Midbrain (tissue), 1 donor: ENCODE measurements at places on chromosomes 5 and 9.
A peak's percentile ranks its signal among the peaks of the same experiment; 100 is the strongest.

DNA sequence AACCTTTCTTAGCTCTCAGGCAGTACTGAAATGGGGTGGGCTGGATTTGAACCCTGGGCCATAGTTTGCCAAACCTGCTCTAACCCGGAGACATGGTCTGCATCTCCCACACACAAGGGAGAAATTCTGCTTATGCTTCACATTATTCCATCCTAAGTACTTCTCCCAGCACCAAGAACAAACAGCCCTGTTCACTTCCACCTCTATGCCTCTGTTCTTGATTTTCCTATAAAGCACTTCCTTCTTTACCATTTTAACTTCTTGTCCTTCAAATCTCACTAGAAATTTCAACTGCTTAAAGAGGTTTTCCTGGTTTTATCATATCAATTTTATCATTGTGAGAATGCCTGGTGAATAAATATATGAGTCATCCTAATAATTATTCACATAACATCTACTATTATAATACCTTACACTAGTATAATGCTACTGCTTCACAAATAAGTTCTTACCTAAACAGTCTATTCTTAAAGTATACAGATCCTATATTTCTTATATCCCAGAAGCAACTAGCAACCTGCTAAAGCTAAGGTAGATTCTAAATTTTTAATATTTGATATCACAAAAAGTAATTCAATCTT is 12.7 kb downstream of the FEM1C start:
- no peak for DNase-seq

DNA sequence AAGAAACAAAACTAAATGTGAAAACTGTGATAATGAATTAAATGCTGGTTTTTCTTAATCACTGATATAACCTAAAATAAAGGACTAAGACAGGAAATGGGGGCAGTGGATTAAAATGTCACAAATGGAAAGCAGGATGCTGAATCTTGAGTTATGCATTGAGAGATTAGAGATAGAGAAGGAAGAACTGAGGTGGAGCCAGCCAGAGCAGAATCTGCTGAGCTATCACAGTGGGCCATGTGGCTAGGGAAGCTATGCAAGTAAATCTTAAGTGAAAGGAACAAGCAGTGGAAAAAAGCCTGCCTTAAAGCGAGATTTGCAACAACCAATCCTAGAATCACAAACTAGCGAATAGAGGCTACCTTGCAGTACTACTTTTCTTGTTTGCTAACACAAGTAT is 188.5 kb upstream of the RASA1 start:
- DNase-seq: peak; percentile 3

- DNase-seq: no peak
Observed at GRCh38 chr5:78799266-78800017, 150.9 kb upstream of the LHFPL2 start.

DNA sequence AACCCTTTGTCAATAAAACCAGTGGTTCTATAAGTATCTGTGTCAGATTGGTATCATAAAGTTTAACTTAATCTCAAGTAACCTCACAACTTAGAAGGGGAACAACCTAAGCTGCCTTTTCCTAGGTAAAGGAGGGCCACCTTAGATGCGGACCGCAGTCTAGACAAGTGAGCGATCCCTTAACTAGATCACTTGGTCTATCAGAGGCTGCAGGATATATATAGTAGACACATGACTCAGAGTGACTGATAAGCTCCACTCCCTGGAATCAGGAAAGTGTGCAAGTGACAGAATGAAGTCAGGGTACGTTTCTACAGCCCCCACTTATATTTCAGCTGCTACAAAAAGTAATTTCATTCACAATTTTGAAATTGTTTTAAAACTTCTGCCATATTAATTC is 7.4 kb downstream of the REEP5 start:
- DNase-seq: no peak

GRCh38 chr5:81601919-81602318 is 149.0 kb downstream of the SSBP2 start:
- DNase-seq: no peak

DNA sequence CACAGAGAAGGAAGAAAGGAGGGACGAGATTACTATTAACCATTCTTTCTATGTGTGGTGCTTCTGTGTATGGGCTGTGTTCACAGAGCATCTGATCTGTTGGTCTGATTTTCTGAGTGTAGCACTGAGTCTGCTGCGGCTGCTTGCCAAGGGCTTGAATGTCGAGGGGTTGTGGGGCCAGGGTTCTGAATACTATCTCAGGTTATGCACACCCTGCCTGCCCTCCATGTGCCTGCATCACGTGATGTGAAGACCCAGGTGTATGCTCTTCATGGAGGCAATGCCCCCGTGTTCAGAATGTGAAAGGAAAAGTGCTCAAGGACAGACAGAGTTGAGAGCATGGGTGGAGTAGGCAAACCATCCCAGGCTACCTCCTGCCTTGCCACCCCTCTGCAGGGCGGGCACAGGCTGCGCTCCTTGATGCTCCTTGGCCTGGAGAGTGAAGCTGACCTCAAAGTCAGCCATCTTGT is 254.9 kb downstream of the FANCC start:
- DNase-seq: no peak

DNA sequence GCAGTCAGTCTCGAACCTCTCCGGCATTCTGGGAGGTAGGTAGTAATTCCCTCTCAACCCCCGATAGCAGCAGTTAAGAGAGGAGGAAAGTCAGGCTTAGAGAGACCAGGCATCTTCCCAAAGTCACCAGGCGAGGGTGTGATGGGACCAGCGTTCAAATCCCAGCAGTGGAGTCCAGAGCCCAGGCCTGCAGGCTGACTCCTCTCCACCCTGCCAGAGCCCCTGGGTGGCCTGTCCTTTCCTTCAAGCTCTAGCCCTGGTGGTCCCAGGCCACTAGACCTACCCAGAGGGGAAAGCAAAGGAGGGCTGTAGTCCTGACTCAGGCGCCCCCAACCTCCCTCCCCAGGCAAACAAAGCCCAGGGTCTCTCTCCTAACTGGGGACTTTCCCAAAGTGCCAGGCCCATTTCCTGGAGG is 4.2 kb upstream of the NR5A1 start:
- no peak for DNase-seq

DNA sequence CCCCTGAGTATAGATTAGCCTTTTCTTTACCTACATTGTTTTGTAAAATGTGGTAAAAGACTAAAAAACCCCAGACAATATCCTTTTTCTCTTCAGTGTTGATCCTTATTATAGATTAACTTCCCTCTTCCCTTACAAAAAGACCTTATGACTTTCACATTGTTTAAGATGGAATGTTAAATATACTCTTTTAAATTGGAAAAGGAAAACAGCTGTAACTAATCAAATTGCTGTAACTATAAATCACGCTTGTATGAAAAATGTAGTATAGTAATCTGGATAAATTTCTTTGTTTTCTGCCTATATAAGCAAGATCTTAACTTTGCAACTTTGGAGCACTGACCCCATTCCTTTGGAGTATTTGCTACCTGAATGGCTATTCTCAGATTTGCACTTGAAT is 383.1 kb downstream of the FAM170A start:
- no peak for DNase-seq

GRCh38 chr5:15522187-15522520 is 22.2 kb downstream of the FBXL7 start:
- no peak for DNase-seq

GRCh38 chr5:134129411-134130238 is 15.1 kb downstream of the TCF7 start:
- no peak for DNase-seq

DNA sequence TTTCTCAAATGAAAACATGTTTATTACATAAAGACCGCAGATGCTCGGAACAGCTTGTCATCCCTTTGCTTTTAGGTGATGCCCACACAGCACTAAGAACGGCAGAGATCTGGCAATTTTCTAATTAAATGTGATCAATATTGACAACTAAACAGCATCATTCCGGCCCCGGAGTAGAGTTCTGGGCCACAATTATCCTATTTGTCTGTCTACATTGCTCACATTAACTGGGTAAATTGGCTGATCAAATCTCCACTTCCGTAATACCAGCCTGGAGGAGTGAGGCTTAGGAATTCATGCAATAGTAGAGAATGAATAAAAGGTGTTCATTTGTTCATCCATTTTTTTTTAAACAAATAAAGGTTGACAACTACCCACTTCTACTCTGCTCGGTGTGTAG is 245.1 kb upstream of the C9orf72 start:
- no peak for DNase-seq

DNA sequence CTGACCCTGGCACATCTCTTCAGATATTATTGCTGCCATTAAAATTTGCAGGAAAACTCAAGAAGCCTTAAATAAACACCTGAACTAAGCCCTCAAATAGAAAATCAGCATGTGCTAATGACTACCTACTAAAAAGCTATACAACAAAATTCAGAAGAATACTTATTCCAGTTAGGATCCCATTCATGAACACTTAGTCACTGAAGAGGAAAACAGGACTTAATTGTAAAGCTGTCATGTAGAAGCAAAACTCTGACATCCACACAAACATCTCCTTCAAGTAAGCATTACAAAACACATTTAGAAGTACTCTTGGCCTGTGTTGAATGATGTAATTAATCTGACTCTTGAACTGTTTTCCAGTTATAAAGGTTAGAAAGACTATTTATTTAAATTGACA is 19.9 kb downstream of the ELL2 start:
- DNase-seq: peak; percentile 32

GRCh38 chr9:6215562-6215961 is at the start of gene IL33:
TSS of gene IL33 (plus strand) at chr9:6215807. CDS start at chr9:6241695, 25,888 bp downstream.
- DNase-seq: peak; percentile 22

GRCh38 chr9:88991066-88992034 is at the start of gene S1PR3:
TSS of gene S1PR3 (plus strand) at chr9:88991468. CDS start at chr9:89001201, 9,733 bp downstream.
- DNase-seq: peak; percentile 15
